ENCODE measurements at places on chromosomes 16 and 17.

DNA sequence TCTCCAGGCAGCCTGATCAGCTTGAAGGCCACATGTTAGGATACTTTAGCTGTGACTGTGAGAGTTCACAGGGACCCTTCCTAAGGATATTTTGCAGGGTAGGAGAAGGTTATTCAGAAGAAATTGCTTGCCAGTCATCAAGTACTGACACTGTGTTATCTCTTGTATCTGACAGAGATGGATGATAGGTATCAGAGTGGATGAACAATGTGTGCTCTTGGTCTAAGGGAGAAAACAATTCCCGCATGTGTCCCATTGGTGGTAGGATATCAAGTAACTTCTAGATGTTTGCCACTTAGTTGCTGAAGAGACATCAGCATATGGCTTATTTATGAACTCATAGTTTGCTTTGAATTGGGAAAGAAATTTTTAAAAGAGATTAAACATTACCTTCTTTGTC lies 219.3 kb downstream of the SPECC1 start:
- no peak for DNase-seq

- peak; percentile 53 for DNase-seq
Measured at GRCh38 chr16:14011846-14012245, 59.3 kb upstream of the MRTFB start.

DNA sequence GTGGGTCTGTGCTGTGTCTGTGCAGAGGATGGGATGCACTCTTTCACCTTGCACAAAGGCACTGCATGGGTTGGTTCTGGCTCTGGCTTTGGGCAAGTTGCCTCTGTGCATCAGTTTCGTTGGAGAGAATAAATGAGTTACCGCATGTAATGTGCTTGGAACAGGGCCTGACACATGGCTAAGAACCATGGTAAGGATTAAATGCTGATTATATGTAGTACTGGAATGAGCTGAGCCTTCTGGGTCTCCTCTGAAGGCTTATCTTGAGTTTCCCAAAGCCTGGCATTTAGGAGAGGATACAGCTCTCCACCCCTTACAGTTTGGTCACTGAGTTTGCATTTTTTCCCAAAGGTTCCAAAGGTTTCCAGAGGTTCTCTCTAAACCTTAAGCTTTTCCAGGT lies 69.1 kb downstream of the KSR1 start:
- DNase-seq: no peak

DNA sequence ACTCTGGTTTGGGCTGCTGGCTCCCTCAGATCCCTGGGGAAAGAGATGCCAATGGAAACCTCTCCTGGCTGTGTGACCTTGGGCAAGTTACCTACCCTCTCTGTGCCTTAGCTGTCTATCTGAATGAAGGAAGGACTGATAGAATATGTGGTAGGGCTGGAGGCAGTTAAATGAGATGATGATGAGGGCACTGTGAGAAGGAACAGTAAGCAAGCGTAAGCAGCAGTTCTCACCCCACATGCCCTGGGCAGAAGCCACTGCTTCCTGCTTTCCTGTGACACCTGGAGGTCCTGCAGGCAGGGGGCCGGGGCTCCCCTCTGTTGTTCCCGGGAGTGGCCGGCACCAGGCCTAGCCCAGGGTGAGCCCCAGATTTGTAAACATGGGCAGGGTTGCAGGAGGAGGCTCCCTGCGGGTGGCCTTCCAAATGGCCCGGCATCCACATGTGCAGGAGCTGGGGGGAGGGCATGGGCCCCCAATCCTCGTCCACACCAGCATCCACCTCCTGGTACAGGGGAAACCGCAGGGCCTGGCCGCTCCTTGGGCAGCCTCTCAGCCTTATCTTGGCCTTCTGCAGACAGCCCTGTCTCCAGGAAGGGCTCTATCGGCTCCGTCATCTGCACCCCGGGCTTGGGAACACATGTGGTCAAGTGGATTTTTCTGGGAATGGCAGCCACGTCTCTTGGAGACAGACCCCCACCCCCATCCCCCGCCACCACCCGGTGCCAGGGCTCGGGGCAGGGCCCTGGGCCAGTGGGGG lies 235.6 kb upstream of the GSE1 start:
- DNase-seq: no peak

All from right hindlimb (tissue), 1 donor.